A549 treated with ZK216348 at 1 μM for 4 hours (cell line): ENCODE measurements at places on chromosomes 2 and 18. TPM values are rescaled to one million over a fixed set of nuclear protein-coding genes. Genes with fewer than 3 reads are reported as not detected.

The SERPINB13 gene
- total RNA-seq = not detected in 5 replicates

The CEBPZOS gene
- total RNA-seq = 39.2 to 55.1 TPM (median 41.6 TPM) in 5 replicates

The CCL20 gene
- 3.4 to 9.4 TPM (median 4.8 TPM) in 5 replicates for total RNA-seq

The FBXO48 gene
- 0.35 to 0.71 TPM (median 0.56 TPM) in 5 replicates for total RNA-seq

The CHST9 gene
- total RNA-seq = not detected in 5 replicates

The SKOR2 gene
- total RNA-seq = not detected in 5 replicates

The MATN3 gene
- total RNA-seq = 9.8 to 16.8 TPM (median 14.4 TPM) in 5 replicates

The SLC23A3 gene
- total RNA-seq = 0.28 to 0.80 TPM (median 0.46 TPM) in 5 replicates

The MLPH gene
- total RNA-seq = 207 to 326 TPM (median 306 TPM) in 5 replicates

The RBKS gene
- total RNA-seq = 6.9 to 8.1 TPM (median 7.7 TPM) in 5 replicates

The GALNT3 gene
- total RNA-seq = 0.11 TPM in 1 of 5 replicates, not detected in the others

The LRRTM1 gene
- total RNA-seq = not detected in 5 replicates

The TRAF3IP1 gene
- total RNA-seq = 12.3 to 19.1 TPM (median 15.5 TPM) in 5 replicates

The CHMP1B gene
- total RNA-seq = 35.7 to 52.6 TPM (median 44.5 TPM) in 5 replicates
